ENCODE measurements at places on chromosomes 13 and 19.

GRCh38 chr13:46662690-46663089 is 109.7 kb downstream of the LRCH1 start:
- DNase-seq = no peak

DNA sequence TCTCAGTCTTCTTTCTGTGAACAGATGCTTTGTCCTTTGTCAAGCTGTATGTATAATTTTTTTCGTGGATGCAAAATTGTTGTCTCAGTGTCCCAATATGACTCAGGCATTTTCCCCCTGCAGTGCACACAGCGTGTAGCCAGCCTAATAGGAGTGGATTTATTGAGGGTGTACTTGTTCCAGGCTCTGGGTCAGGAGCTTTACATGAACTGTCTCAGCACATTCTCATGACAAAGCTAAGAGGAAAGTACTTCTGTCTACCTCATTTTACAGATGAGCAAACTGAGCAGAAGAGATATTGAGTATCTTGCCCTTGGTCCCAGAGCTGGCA is 50.8 kb downstream of the STK24 start:
- no peak for DNase-seq

- DNase-seq = no peak
These were observed 17.3 kb upstream of the KDM4B start for GRCh38 chr19:4951656-4952055.

- DNase-seq = no peak
These were observed 89.4 kb downstream of the COL4A2 start for GRCh38 chr13:110396476-110396875.

- DNase-seq = no peak
These were observed 105.7 kb downstream of the KCTD15 start for GRCh38 chr19:33902395-33902794.

GRCh38 chr19:3277649-3278048 is 53.2 kb downstream of the CELF5 start:
- no peak for DNase-seq

All from erythroblast (primary cell).